ENCODE measurements at places on chromosomes 5 and 9.

GRCh38 chr5:137092831-137093230, 406.3 kb downstream of the SPOCK1 start:
- DNase-seq = no peak

DNA sequence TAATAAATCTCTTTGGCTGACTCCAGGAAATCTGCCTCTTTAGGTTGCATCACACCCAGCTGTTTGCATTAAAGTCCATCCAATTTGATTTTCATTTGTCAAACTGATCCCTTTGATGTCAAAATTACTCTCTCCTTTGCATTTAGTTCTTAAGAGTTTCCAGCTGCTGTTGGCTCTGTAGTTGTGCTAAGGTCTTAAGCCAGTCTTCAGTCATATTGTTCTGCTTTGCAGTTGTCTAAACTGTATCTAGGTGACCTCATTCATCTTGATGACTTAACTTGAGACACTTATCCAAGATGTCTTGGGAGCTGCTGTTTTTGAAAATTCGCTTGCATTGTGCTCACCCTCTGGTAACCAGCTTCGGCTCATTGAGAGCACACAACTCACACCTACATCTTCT, 386.9 kb upstream of the TLE4 start:
- DNase-seq = no peak

DNA sequence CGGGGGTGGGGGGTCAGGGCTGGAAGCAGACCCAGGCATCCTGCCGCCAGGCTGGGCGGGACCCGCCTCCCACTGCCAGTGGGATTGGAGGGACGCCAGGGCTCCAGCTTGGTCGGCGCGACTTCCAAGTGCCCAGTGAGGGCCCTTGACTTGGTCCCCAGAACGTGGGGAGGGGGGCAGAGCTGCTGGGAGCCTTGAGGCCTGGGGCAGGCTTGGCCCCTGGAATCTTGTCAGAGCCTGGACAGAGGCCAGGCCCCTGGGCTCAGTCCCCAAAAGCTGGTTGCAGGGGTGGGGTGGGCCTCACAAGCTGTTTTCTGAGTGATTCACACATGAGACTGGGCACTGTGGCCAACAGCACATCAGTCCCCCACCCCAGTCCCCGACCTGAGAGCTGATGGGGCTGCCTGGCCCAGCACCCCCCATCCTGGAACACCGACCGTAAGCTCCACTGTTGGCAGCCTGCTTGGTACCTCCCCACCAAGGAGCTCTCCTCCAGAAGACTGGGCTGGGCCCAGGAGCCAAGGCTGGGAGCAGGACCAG, 526 bp downstream of the CLIC3 start:
- DNase-seq = no peak

- DNase-seq = no peak
Measured at GRCh38 chr9:115022760-115023434, 92.5 kb upstream of the TNFSF8 start.

DNA sequence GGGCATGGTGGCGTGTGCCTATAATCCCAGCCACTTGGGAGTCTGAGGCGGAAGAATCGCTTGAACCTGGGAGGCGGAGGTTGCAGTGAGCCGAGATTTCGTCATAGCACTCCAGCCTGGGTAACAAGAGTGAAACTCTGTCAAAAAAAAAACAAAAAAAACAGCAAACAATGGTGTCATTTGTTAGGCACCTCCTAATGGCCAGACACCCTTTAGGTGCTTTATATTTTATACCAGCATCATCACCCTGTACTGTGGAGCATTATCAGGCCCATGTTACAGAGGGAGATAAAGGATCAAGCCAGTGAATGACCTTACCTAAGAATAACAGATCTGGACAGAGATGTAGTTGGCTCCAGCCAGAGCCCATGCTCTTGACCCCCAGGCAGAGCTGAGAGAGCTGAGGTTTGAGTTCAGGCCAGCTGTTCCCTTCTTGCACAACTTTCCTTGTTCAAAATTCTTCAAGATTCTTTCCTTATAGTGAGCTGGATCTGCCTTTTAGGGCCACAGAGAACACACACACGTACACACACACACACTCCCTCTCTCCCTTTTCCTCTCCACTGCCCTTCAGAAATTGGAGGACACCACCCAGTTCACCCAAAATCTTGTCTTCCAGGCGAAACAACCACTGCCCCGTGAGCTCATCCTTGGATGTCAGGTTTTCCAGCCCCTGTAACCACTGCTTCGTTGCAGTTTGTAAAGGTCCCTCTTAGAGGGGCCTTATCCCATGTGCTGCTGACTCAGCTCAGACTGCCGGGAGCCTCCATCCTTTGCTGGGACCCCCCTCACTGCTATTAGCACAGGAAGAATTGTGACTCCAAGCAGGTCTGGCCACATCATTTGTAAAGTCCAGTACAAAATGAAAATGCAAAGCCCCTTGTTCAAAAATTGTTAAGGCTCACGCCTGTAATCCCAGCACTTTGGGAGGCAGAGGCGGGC, 10.4 kb upstream of the PTGES start:
- no peak for DNase-seq

GRCh38 chr5:180523629-180524466, 29.7 kb downstream of the CNOT6 start:
- DNase-seq = no peak

- no peak for DNase-seq
Measured at GRCh38 chr5:116360008-116360853, 214.4 kb downstream of the SEMA6A start.

GRCh38 chr5:56838409-56839039, 23.2 kb downstream of the MAP3K1 start:
- no peak for DNase-seq

- no peak for DNase-seq
Measured at GRCh38 chr5:105101577-105101976, 1539.0 kb upstream of the NUDT12 start.

DNA sequence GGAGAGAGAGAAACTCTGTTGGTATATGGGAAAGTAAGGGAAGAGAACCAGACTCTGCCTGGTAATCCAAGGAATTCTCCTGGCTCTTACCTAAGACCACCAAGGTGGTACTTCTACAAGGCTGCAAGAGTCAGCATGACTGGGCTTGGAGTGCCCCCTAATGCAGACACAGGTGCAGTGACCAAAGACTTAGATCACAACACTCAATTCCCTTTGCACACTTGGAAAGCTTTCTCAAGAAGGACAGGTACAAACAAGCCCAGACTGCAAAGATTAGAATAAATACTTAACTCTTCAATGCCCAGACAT, 25.2 kb downstream of the UGT3A2 start:
- DNase-seq = no peak

- no peak for DNase-seq
Measured at GRCh38 chr9:19232823-19233194, 2.3 kb downstream of the DENND4C start.

DNA sequence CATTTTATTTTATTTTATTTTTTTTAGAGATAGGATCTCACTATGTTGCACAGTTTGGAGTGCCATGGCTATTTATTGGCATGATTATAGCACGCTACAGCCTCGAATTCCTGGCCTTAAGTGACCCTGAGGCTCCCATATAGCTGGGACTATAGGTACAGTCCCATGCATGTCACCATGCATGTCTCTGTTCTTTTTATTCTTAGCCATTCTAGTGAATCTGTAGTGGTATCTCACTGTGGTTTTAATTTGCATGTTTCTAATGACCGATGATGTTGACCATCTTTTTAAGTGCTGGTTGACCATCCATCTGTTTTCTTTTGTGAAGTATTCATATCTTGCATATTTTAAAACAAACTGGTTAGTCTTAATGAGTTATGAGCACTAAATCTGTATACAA, 76.1 kb downstream of the SLC44A1 start:
- no peak for DNase-seq

DNA sequence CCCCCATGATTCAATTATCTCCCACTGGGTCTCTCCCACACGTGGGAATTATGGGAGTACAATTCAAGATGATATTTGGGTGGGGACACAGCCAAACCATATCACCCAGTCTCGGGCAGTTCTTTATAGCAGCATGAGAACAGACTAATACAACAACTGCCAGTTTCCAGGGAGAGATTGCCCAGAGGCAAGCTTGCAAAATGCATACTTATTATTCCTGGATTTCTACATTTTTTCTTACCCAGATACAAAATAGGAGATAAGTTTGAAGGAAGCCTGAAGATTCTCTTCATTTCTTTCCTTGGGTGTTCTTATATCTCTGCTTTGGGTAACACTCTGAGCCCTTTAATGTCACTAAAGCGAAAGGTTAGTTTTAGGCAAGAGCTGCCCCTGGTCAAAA, 691.2 kb downstream of the TAF11L14 start:
- no peak for DNase-seq

- DNase-seq = no peak
Measured at GRCh38 chr5:150653145-150653761, 7.8 kb upstream of the MYOZ3 start.

DNA sequence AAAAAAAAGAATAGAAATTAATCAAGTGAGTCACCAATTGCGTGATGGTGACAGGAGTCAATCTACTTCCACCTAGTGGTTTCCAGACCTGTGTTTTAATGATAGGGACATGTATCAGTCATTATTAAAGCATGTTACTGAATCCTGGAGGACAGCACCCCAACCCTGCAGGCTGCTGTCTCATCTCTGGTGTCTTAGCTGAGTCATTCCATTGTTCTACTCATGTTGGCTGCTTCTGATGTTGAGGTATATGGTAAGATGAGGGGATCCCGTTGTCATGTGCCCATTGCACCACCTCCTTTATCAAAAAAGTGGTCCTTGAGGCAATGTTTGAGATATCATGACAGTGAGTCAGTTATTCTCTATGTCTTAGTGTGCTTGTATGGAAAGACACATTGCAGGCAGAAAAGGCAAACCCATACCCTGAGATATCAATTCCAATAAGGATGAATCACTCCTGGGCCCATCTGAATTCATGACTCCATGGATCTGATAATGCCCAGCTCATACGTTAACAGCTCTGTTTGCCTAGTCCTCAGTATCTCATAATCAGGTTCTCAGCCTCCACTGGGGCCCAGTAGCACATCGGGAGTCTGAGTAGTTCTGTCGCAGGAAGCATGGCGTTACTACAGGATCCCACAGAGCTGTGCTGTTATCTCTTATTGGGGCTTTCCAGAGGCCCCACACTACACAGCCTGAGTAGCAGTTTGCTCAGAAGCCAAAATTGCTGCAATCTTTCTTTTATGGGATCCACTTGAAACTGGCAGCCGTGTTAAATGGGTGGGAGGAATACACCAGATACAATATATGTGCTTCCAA, 31.2 kb downstream of the HMGCS1 start:
- no peak for DNase-seq

DNA sequence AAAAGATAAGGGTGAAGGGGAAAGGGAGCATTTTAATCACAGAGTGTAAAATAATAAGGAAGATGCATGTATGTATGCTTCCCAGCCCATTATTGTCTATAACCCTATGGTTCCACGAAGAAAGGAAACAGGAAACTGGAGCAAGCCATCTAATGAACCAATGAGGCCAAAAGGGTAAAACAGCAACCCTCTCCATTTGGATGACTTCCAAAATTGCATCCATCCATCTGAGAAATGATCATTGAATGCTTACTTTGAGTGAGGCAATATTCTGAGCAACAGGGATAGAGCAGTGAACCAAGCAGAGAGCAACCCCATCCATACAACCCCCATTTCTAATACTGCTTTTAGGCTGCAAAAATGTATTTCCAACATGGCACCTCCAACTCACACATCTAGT, 46.9 kb downstream of the ARL15 start:
- no peak for DNase-seq

DNA sequence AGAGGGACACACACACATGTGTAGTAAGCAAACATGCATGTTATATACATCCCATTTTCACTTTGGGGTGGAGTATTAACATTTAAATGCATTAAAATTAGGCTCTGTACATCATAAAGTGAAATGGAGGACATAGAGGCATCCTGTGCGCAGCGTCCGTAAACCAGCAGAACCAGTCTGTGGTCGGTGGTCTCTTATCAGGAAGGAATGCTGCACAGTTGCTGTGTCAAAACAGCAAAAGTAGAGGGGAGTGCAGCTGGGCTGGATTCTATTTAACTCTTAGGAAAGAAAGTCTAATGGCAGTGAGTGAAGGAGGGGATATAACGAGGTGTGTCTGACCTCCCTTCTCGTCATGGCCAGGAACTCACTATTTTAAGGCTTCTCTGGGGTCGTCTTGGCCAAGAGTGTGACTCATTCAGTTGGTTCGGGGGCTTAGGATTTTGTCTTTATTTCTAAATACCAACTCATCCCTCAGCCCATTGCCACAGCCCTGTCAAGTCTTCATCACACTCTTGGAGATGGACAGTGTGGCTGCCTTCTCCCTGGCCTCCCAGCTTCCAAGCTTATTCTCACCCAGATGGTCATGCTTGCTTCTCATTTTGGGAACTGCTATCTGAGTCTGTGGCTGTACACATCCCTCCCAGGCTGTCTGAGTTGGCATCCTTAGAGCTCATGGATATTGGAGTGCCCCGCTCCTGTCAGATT, 20.1 kb upstream of the CXCL14 start:
- no peak for DNase-seq

DNA sequence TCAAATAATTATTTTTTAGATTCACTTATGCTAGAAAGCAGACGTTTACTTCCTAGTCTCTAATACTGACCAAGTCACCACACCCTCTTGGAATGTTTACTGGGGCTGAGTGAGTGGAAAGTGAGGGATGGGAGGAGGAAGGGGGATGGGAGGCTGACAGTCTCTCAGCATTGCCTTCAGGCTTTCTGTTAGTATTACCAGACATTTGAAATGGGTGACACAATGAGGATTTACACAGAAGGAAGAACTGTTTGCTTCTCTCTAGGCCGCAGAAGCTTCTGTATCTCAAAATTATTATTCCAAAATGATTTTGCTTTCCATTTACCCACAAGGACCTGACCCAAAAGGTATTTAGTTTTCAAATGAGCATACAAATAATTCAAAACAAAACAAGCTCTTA, 232.8 kb upstream of the ZNF608 start:
- no peak for DNase-seq

DNA sequence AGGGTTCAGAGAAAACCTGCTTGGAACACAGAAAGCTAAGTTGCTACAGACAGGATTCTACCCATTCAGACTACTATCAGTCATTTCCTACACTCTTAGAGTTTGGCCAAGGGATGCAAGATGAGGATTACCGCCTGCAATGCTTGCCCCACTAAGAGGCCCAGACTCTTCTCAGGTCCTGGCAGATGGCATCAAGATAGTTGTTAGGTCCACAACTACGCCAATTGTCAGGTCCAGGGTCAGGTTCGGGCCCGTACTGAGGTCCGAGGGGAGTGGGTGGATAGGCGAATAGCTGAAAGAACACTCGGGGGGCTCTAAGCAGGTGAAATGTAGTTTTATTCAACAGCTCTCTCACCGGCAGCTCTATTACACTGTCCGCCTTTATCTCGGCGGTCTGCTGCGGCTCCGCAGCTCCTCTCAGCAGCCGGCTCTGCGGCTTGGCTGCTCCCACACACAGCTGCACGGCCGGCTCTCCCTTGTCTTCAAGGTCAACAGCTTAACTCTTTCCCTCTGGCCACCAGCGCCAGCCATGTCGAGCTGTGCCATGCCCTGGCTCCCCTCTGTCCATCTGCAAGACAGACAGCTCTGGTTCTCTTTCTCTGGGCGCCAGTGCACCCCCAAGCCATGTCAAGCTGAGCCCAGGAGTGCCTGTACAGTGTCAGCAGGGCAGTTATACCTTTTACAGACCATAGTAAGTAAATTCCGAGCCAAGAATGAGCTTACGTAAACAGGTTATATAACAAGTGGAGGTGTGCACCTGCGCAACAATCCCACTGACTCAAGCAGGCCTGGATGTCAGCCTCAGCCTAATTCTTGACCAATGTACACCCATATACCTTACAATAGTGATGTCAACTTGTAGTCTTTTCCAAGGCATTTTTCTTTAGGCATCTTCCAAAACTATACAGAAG, 24.0 kb downstream of the ENC1 start:
- no peak for DNase-seq

Measured in caudate nucleus (tissue), 63 donors.